ENCODE measurements at places on chromosomes 5 and 9.
A peak's percentile ranks its signal among the peaks of the same experiment; 100 is the strongest.

GRCh38 chr9:20632705-20633104, 10.4 kb upstream of the MLLT3 start:
- no peak for DNase-seq

DNA sequence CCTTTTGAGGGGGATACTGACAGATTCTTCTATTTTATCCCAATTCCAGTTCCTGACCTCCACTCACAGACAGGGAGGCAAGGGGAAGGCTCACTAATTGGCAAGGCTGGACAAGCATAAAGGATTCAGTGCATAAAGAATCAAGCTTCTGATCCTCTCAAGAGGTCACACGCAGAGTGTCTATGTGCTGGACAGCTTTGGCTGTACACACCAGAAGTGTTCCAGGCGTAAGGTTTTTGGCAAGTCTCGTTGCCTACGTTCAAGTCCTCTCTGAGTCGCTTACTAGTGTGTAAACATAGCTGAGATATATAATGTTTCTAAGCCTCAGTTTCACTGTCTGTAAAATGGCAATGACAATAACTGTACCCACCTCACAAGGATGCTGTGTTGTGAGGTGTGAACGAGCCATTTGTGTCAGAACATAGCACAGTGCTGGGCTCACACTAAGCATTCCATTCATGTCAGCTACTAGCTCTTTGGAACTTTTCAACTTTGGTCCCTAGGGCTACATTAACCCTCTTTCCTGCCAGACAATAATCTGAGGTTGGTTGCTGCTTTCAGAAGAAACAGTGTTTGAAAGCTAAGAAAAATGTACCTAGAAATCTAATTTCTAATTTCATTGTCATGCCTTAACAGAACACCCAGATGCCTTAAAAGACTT, 52.1 kb downstream of the PALM2AKAP2 start:
- no peak for DNase-seq

- DNase-seq: no peak
Measured at GRCh38 chr9:137634016-137634415, 15.2 kb downstream of the EHMT1 start.

- DNase-seq: no peak
Measured at GRCh38 chr5:148853868-148854267, 27.5 kb downstream of the ADRB2 start.

- DNase-seq: no peak
Measured at GRCh38 chr9:93810028-93810971, 144.9 kb downstream of the BARX1 start.

DNA sequence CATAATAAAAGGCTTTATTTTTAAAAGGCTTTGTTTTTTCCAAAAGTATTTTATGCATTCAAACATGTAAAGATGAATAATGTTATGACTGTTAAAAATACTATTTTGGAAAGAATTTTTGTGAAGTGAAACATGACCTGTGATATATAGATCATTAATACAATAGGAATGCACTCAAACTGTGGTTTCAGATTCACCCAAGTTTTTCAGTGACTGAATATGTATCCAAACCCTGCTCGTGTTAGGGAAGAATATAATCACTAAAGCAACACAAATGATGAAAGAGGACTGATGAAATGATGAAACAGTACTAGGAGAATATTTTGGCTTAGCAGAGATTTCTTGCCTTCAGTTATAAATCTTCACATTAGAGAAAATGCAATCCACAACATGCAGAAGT, 278.0 kb downstream of the ADAMTS6 start:
- no peak for DNase-seq

- no peak for DNase-seq
Measured at GRCh38 chr5:117054911-117055310, 480.3 kb upstream of the SEMA6A start.

- no peak for DNase-seq
Measured at GRCh38 chr9:129241725-129242124, 63.7 kb upstream of the IER5L start.

GRCh38 chr5:149745-150485, 41.4 kb upstream of the LRRC14B start:
- no peak for DNase-seq

- DNase-seq: no peak
Measured at GRCh38 chr5:106205916-106206571, 1464.7 kb downstream of the EFNA5 start.

DNA sequence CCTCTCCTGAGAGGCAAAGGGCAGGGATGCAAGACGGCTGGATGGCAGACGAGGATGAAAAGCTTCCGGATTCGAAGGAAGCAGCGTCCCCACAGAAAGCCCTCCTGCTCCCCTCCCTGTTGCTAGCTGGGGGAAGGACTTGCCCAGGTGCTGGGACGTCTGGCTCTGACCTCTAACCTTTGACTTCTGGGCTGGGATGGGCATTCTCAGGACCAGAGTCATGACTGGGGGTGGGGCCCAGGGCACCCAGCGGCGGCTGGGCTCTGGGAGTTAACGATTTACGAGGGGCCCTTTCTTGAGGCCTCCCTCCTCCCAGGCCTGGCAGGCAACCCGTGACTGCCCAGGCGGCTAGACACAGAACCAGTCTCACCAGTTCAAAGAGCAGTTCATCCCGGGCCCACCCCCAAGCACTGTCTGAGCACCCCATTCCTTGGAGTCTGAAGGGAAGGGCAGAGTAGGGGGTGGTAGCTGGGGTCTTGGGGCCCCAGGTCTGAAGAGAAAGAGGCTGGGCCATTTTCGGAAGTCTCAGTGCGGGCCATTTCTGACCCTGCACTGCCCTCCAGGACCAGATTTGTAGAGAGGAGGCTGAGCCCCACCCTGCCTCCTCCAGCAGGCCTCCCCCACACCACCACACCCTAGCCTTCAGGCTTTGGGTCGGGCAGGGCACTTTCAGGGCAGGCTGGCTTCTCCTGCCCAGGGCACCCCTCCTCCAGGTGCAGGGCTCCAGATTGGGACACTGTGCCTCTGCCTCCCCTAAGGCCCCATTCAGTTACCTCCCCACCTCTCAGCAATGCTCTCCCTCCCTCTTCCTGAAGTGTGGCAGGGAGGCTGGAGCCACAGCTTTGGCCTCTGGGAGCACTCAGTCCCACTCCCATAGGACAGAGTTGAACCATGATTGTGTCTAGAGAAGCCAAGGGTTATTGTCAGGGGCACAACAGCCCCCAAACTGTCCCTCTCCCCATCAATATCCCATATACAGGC, 5.0 kb upstream of the CXXC5 start:
- DNase-seq: peak; percentile 79

GRCh38 chr9:3479514-3480352, 46.1 kb downstream of the RFX3 start:
- no peak for DNase-seq

DNA sequence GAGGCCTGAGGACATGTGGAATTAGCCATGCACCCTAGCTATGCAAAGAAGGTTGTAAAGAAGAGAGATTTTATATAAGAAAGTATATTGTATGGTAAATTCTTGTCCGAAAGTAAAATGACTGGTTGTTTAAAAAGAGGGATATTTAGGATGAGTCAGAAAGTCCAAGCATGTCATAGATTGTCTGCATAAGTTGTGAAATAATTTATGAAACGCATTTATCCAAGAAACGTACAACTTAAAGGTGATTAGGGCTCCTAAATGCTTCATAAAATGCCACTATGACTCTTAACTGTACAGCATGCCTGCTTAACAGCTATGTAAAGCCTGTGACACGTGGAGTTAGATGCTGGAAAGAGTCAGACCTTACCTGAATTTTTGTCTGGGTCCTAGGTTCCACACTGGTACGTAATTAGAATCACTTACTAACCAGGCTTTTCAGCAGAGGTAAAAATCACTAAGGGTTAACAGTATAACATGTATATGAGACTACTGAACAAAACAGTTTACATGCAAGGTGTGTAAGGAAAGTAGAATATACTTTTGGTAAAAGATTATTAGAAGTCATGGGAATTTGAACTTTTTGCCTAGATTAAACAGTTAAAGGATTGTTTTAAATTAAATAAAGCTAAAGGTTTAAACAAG, 37.0 kb upstream of the ARL15 start:
- no peak for DNase-seq

DNA sequence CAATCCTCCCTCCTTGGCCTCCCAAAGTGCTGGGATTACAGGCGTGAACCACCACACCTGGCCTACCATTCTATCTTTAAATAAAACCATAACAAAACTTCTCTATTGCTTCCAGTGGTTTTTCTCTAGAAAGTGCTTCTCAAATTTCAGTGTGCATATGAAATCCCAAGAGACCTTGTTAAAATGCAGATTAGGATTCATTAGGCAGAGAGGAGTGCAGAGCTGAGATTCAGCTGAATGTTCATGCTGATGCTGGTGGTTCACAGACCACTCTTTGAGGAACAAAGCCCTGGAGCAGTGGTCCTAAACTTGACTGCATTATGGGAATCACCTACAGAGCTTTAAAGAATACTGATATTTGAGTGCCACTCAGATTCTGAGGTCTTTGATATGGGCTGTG, 28.2 kb downstream of the CARD6 start:
- DNase-seq: no peak

DNA sequence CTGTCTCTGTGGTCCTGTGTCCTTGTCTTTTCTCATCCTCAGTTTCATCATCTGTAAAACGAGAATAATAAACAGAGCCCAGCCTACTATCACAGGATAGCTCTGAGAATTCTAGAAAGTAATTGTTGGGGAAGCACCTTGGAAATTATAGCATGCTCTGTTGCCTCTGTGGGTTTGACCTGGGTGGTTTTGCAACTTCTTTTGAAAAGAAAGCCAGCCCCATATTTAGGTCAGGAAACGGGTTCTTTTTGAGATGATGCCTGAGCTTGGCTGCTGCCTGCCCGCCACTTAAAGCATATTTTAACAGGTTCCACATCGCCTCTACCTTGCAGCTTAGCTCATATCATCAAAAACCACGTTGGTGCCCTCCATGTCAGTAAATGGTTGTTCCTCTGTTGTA, 111.1 kb downstream of the TLR4 start:
- no peak for DNase-seq

GRCh38 chr5:137960141-137960540, 70.9 kb downstream of the PKD2L2 start:
- DNase-seq: no peak

DNA sequence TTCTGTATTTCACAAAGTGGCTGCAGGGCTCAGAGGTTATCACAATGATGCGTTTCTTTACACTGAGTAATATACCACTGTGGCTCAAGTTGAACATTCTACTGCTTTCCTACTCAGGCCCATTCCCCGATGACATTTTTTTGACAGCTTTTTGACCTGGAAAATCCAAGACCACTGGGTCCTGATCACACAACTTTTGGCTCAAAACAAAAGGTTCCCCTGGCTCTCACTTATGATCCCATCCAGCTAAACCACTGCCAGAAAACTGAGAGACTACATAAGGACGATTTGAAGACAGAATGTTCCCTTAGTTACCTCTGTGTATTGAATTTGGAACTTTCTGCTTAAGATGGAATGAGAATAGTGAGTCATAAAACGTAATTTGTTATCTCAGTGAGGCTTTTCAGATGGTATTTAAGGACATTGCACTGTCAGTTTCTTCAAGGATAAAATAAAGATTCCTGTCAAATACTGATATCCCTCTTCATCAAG, 78.0 kb upstream of the FBXL7 start:
- DNase-seq: no peak

- DNase-seq: no peak
Measured at GRCh38 chr9:20312732-20313131, 309.6 kb downstream of the MLLT3 start.

DNA sequence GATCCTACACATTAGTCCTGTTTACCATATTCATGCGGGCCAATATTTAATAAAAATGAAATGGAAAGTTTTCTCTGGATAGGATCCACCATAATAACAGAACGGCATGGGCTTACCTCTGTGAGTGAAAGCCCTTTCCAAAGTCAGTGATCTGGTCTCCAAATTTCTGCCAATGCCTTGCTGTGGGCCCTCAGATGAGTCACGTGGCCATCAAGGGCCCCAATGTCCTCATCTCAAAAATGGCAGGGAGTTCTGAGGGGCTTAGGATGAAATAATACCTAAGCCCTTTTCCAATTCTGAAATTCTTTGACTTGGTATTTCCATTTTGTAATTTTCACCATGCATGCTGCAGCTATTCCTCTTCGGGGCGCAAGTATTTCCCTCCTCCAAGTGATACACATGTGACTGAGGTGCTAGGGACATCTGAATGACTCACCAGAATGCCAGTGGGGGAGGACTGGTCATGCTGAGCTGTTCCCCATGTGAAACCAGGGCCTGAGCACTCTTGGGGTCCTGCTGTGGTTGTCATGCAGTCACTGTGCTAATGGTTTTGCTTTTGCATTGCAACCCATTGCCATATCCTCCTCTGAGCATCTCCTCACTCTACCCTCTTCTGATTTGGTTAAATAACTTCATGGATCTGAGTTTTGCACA, 35.0 kb downstream of the ITK start:
- no peak for DNase-seq

GRCh38 chr9:129026442-129027223, 1.5 kb downstream of the SH3GLB2 start:
- peak; percentile 20 for DNase-seq

DNA sequence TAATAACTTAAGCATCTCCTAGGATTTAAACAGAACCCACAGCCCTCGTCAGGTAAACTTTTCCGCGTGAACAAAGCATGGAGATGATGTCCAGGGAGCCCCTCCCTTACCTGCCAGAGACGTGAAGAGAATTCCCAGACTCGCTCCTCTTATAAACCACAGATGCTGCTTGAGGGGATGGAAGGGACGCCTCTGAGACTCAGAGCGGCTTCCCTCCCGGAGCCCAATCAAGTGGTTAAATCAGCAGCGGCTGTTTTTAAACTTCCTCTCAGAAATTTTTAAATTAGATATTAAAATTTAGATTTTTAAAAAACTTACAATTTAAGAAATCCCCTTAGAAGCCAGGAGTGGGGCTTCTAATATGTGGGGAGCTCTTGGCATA, 71.8 kb downstream of the RAPGEF1 start:
- DNase-seq: no peak

- DNase-seq: no peak
Measured at GRCh38 chr5:83377131-83377865, 94.2 kb upstream of the VCAN start.

DNA sequence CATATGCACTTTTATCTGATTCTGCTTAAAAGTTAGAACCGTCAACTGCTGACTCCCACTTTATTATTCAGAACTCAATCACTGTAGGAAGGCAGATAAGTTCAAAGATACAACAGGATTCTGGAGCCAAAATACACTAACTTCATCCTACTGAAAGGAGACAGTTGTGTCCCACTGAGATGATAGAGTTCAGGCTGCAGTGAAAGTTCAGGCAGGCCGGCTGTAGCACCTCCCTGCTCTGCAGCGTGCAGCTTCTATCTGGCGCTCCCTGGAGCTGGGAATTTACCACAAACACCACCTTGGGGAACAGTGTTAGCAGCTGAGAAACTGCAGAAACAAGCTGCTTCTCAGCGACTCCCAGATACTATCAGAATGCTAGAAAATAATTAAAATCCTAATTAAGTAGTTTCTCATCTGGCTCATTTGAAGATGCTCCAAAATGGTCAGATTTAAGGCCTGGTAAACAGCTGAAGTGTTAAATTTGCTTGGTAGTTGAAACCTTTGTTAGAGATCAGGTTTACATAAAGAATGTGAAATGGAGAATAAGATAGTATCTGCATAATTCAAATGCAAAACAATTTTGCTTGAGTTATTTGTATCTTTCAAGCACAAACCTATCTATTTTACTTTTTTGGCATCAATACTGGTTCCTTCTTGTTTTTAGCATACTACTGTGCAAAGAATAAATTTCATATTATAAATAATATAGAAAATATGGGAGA, 52.3 kb upstream of the CNTLN start:
- no peak for DNase-seq

- DNase-seq: no peak
Measured at GRCh38 chr5:127040796-127041520, 10.6 kb upstream of the MARCHF3 start.

- no peak for DNase-seq
Measured at GRCh38 chr9:128550770-128551656, 1.4 kb upstream of the SPTAN1 start.
